ENCODE measurements at places on chromosomes 11 and 22. TPM values are rescaled to one million over a fixed set of nuclear protein-coding genes. Genes with fewer than 3 reads are reported as not detected.

SCGB2A2 gene
- total RNA-seq = not detected

OR5B21 gene
- total RNA-seq = not detected

SEC14L2 gene
- total RNA-seq = 19.5 TPM

APOA4 gene
- total RNA-seq = not detected

OR8J3 gene
- not detected for total RNA-seq

GRCh38 chr11:120972621-120973020 is 51.3 kb upstream of the TBCEL start:
- no peak for DNase-seq

- DNase-seq = no peak
Observed at GRCh38 chr11:29984544-29984943, 32.3 kb downstream of the KCNA4 start.

DNA sequence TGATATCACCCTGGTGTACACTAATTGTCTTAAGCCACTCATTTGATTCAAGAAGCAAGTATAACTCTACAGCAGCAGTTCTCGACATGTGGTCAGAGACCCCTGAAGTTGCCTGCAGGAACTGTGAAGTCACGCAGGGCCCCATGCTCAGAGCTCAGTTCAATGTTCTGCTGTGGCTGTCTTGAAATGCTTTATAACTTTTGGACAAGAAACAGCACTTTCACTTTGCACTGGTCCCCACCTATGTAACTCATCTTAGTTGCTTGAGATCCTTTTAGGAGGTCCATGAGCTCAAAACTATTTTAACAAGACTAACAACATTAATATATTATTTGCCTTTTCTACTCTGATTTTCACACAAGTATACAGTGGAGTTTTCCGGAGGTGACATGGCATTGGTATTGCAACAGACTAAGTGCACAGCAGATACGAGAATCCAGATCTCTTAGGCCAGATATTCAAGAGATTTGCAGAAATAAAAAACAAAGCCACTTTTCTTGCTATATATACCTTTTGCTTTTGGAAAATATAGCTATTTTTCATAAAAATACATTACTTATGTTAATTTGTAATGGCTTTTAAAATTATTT is 64.8 kb downstream of the PRR5L start:
- no peak for DNase-seq

DNA sequence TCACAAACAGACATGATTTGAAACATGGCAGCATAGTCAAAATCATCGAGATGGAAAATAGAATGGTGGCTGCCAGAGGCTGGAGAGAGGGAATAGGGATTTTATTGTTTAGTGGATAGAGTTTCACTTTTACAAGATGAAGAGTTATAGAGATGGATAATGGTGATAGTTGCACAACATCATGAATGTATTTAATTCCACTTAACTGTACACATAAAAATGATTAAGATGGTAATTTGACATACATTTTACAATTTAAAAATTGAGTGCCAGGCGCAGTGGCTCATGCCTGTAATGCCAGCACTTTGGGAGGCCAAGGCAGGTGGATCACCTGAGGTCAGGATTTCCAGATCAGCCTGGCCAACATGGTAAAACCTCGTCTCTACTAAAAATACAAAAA is 21.2 kb downstream of the TTC28 start:
- DNase-seq = no peak

GRCh38 chr11:102346456-102346747 is 612 bp upstream of the BIRC2 start:
- peak; percentile 7 for DNase-seq

DNA sequence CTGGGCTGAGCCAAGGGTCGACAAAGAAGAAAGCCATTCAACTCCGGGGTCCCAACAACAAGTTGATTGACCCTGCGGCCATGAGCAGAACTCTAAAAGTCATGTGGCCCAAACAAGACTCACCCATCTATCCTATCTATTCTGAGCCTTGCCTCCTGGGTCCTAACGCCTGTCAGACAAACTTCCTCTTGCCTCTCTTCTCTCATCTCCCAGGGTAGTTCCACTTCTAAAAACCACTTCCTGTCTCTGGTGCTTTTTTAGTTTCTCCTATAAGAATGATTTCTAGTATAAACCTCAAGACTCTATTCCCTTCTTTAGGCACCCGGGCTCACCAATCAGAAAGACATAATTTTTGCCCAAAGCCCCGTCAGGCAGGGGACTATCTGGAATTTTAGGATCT is 530.2 kb downstream of the DLG2 start:
- no peak for DNase-seq

GRCh38 chr11:91788764-91789163 is 435.9 kb upstream of the FAT3 start:
- no peak for DNase-seq

DNA sequence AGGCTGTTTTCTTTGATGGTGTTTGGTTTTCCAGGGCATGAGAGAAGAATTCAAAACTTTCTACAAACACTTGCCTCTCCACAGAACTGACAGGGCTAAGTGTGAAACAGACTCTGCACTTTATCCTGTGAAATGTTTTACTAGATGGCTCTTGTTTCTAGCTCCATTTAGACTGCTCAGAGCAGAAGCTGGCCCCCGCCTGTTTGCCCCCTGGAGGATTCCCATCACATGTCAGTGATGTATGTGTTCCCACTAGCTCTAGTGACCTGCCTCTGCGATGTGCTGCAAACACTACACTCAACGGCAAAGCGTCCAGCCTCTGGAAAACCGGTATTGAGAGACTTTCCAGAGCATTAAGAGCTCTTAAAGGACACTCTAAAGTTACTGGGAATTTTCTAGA is 41.4 kb upstream of the PCF11 start:
- DNase-seq = no peak

- DNase-seq = peak; percentile 15
Observed at GRCh38 chr11:75667831-75668450, 897 bp downstream of the MAP6 start.
